ENCODE measurements at places on chromosomes 13 and 19.

DNA sequence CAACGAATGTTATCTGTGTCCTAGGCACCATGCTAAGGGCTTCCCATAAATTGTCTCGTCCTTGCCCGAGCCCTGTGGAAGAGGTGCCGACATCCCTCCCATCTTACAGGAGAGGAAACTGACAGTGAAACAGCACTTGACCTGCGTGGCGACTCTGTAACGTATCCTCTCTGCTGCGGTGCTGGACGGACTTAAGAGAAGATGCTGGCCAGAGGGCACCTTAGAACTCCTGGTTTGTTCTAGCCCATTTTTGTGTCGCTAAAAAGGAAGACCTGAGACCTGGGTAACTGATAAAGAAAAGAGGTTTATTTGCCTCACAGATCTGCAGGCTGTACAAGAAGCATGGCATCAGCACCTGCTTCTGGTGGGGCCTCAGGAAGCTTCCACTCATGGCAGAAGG is 68.6 kb downstream of the KCTD15 start:
- no peak for DNase-seq

DNA sequence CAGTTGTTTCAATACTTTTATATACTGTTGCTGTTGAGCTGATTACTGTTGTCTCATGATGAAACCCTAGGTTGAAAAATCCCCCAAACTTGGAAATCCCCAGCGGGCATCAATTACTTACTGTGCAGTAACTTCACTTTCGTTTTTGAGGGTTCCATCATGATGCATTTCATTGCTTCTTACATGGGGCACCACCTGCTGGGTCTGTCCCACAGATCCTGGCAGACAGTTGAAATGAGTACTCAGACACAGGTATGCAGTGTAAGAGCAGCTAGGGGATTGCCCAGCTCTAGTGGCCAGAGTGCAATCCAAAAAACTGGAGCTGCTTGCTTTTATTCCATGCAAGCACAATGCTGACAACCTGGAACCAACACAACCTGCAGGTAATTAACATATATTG is 132.5 kb upstream of the ZNF91 start:
- no peak for DNase-seq

DNA sequence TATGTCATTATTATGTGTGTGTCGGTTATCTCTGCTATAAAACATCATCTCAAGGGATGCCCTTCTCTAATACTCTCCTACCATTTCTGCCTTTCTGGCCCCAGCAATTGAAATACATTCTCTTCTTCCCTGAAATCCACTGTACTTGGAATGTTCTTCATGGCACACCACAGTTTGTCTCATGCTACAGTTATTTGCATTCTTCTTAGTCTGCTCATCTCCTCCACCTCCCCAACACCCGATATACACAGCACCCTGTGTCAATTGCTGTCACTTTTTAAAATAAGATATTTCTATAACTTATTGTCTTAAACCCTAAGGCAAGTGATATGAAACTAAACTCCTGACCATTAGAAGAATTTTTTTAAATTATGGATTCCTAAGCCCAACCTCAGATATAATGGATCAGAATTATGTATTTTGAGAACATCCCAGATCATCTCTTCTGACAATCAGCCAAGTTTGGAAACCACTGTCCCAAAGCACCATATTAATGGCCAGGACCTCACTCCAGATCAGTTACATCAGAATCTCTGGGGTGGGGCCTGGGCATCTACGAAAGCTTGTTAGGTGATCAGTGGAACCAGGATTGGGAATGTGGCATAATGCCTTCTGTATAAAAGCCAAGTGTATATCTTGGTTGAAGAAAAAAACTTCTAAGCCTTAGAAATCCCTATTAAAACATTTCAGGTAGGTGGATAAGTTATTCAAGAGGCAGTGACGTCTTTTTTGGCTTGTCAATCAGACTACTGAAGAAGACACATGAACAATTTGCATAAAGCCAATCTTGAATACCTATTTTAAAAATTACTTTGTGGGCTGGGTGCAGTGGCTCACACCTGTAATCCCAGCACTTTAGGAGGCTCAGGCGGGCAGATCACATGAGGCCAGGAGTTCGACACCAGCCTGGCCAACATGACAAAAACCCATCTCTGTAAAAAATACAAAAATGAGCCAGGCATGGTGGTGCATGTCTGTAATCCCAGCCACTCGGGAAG is 30.0 kb upstream of the KBTBD7 start:
- no peak for DNase-seq

GRCh38 chr19:38115271-38115802 is 108.7 kb downstream of the DPF1 start:
- no peak for DNase-seq

DNA sequence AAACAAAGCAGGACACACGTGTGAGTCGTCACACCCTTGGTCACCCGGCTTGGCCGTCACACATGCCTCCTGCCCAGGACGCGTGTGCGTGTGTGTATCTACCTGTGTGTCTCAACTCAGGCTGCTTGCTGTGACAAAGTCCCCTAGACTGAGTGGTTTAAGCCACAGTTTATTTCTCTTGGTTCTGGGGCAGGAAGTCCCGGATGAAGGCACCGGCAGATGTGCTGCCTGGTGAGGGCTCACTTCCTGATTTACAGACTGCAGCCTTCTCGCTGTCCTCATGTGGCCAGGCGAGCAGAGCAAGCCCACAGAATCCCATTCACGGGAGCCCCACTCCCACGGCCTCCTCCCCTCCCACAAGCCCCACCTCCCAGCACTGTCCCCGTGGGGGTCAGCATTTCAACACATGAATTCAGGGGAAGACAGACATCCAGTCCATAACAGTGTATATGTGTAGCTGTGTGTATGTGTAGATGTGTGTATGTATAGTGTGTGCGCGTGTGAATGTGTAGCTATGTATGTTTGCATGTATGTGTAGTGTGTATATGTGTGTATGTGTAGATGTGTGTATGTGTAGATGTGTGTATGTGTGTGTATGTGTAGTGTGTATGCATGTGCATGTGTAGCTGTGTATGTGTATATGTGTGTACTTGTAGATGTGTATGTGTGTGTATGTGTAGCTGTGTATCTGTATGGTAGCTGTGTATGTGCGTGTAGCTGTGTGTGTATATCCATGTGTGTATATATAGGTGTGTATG is 51.5 kb downstream of the MCF2L start:
- no peak for DNase-seq

DNA sequence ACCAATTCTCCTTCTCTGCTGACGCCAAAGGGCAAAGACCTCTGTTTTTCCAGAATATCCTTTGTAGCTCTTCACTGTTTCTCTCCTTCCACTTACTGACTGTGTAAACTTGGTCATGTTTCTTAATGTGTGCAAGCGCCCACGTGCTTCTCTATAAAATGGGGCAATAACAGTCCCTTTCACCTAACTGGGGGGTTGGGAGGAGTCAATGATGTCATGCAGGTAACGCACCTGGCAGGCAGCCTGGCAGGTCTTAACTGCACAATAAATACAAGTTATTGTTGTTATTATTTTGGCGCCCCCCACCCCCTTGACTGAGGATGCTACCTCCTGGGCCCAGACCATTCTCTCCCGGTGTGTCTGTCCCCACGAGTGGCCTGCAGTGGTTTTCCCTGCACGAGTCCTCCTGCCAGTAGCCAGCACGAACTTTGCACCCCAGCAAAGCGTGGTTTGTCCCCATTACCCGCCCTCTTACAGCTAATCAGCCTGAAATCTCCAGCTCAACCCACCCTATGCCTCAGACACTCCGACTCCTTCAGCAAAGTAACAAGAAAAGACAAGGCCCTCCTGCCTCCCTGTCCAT is 5.3 kb downstream of the SBSN start:
- no peak for DNase-seq

GRCh38 chr19:56321254-56321988 is 6.8 kb upstream of the ZSCAN5A start:
- no peak for DNase-seq

GRCh38 chr19:40990972-40991381 is at the start of gene CYP2B6:
TSS of gene CYP2B6 (plus strand) at chr19:40991282. CDS start at chr19:40991306, 24 bp downstream.
- DNase-seq: no peak

DNA sequence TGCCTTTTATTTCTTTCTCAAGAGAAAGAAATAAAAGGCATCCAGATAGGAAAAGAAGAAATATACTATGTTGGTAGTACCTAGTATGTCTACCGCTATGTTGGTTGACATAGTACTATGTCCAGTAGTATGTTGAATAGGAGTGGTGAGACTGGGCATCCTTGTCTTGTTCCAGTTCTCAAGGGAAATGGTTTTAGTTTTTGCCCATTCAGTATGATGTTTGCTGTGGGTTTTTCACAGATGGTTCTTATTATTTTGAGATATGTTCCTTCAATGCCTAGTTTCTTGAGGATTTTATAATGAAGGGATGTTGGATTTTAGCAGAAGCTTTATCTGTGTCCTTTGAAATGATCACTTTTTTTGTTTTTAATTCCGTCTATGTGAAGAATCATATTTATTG is 53.0 kb upstream of the CSNK1A1L start:
- no peak for DNase-seq

DNA sequence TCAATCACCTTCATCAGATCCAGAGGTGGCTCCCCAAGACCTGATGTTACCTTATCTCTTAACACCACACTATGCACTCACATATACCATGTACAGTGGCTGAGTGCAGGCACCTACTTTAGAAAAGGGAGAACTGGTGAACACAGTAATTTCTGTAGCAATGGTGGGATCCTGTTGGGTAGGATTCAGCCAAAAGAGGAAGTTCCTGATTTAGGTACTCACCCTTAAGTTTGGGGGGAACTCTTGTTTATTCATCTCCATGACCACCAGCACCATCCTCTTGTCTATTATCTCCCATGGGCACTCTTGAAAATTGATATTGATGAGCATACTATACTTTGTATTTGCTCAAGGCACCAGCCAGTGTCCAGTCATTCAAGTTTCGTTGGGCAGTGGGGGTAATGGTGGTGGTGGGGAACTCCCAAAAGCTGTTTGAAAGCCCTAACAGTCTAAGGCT is 324.4 kb downstream of the LMO7 start:
- no peak for DNase-seq

- DNase-seq: no peak
These were observed 10.9 kb upstream of the KCTD15 start for GRCh38 chr19:33785795-33786194.

DNA sequence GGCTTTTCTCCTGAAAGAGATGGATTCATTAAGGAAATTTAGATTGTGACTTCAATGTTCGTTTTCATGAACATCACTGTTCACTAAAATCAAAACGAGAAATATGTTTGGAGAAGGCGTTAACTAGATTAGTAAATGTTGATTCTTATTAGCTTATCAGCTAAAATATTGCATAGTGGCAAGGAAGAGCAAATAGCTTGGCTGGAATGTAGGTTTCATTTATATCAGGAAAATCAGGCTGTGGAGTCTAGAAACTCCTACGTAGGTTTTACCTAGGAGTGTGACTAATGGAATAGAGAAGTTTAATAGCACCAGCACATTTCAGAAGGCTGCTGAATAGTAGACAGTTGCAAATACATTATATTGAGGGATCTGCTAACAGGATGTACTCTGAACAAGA is 344.9 kb downstream of the LIG4 start:
- DNase-seq: no peak

DNA sequence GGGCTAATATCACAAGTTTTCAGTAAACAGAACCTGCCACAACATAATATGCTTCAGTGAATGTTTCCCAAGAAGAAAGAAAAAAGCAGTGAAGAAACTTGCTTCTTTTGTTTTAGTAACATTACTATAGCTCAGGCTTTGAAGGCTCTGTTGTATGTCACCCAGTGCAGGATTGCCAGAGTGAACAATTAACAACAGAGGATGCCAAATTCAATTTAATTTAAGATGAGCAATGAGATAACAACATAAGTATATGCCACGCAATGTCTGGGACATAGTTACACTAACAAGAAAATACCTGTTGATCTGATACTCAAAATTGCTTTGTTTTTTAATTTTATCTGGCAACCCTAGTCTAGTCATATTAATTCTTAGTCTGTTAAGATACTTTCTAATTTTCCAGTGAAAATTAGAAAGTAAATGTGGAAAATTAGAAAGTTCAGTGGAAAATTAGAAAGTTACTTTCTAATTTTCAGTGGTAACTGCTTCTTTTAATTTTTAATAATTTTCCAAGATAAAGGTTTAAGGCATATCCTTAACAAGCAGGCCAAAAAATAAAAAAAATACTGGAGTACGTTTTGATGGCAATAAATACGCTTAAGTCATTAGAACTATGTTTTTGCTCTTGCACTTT is 336.3 kb downstream of the SLITRK6 start:
- no peak for DNase-seq

- peak; percentile 59 for DNase-seq
These were observed 7.8 kb downstream of the ISOC2 start for GRCh38 chr19:55453511-55454260.

GRCh38 chr13:71591374-71591773 is 275.6 kb downstream of the DACH1 start:
- DNase-seq: no peak

GRCh38 chr19:44600466-44600865 is 12.9 kb upstream of the IGSF23 start:
- DNase-seq: no peak

DNA sequence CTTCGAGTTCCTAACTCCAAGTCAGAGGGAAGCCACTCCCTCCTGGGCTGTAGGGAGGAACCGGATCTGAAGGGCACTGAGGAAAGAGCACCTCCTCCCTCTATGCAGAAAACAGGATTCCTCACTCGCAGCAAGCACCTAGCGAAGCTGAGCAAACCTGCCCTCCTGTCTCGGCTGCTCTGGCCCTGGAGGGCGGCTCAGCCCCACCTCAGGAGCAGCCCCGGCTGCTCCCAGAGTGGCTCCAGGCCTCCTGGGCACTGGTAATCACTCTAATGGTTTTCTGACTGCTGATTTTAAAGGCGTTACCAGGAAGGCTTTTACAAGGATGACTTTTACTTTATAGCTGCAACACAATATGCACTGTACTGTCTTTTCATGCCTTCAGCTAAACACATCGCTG is 312.5 kb downstream of the TEX29 start:
- no peak for DNase-seq
